ENCODE measurements at places on chromosomes 2 and 18.

- DNase-seq, result no peak
Measured at GRCh38 chr2:10246370-10246769, 56.3 kb upstream of the HPCAL1 start.

GRCh38 chr2:126953483-126953882, 54.8 kb downstream of the TEX51 start:
- DNase-seq, result no peak

- DNase-seq, result no peak
Measured at GRCh38 chr18:58226429-58226828, 182.4 kb downstream of the NEDD4L start.

- DNase-seq, result peak; percentile 47
Measured at GRCh38 chr2:146214394-146214929, 1630.4 kb upstream of the ACVR2A start.

- DNase-seq, result peak; percentile 92
Measured at GRCh38 chr2:205706769-205707381, 24.6 kb downstream of the NRP2 start.

DNA sequence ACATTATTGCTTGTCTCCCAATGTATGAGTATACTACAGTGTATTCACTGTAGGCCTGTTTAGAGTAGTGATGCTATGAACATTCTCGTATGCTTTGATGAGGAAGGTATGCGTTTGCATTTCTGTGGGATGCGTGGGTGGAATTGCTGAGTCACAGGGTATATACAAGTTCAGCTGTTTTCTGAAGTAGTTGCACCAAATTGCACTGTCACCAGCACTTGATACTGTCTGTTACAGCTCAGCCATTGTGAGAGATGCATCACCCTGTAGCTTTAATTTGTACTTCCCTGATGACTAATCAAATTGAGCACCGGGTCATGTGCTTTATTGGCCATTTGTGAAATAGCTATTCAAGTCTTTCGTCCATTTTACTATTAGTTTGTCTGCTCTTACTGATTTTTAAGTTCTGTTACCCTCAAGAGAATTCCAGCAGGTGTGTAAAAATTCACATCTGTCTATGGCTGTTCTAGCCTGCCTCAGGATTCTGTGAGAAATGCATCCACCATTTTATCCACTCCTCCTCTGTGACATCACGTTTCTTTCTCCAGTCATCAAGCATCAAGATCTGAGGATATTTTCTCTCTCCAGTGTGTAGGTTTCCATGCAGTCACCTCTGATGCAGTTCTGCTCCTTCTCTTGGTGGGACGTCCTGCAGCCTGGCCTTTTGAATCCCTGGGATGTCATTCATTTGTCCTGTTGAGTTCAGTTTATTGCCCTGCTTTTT, 72.5 kb downstream of the DGKD start:
- peak; percentile 31 for DNase-seq

- DNase-seq, result no peak
Measured at GRCh38 chr18:55369346-55369745, 218.6 kb downstream of the TCF4 start.

DNA sequence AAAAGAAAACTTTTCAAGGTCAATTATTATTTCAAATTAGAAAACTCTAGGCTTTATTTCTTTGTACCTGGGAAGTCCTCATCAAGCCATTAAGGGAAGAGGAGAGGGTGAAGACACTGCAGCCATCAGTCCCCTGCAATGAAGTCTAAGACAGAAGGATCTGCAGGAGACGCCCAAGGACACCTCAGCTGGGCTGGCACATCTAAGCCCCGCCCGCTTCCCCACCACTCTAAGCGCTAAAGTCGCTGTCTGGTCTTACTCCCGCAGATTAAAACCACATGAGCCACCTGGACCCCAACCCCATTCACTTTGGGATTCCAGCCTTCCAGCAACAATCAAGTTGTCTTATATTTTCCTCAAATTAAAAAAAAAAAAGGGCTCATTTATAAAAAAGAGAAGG, 104.4 kb downstream of the AFF3 start:
- DNase-seq, result no peak

DNA sequence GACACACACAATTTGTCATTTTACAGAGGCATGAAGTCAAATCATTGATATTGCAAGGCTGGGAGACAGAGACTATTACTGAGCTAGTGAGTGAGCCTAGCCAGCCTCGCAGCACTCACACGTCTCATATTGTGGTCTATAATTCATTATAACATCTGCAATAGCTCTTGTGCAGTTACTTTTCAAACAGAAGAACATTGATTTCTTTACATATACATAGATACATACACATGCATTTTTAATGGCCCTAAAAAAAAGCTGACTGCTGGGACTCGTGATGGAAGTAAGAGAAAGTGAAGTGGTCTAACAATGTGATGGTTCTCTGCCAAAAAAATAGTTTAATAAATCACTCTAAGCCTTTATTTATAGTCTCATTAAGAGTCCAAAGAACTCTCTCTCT, 56.8 kb downstream of the KIAA2012 start:
- DNase-seq, result no peak

DNA sequence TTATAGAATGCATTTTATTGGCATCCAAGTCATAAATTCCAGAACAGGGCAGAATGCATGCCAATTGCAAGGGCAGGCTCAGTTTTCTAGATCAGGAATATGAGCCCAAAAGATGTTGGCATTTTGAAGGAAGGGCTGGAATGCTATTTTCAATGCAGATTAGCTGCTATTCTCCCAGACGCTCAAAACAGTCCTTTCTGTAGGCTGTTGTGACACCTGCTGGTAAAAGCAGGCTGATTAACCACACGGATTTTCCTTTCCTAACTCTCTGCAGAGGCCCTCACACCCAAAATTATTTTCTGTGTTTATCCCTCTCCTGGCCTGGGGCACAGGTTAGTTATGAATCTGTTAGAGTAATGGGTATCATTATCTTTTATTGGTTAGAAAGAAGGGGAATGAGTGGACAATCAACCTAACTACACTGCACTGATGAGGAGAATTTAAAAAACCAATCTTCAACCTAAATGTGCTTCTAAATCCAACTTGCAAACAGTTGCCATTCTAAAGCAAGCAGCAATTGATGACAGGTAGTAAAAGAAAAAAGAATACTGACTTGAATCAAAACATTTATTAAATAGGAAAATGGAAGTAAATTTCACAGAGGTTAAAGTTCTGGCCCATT, 94.0 kb downstream of the PLA2R1 start:
- DNase-seq, result no peak

DNA sequence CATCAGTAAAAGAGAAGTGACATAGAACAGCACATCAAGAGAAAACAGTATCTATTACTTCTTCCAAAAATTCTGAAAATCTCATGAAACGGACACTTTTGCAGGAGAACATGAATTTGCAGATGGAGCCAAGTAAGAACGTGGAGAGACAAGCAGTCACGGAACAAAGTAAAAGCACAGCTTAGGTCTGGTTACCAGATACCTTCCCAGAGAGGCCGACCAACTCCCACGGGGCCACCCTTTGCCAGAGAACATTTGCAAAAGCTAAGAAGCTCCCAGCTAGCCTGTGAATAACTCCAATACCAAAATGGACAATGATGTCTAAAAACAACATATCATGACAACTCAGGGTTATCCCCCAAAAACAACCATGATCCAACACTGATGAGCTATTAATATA, 38.9 kb downstream of the THAP4 start:
- DNase-seq, result no peak

DNA sequence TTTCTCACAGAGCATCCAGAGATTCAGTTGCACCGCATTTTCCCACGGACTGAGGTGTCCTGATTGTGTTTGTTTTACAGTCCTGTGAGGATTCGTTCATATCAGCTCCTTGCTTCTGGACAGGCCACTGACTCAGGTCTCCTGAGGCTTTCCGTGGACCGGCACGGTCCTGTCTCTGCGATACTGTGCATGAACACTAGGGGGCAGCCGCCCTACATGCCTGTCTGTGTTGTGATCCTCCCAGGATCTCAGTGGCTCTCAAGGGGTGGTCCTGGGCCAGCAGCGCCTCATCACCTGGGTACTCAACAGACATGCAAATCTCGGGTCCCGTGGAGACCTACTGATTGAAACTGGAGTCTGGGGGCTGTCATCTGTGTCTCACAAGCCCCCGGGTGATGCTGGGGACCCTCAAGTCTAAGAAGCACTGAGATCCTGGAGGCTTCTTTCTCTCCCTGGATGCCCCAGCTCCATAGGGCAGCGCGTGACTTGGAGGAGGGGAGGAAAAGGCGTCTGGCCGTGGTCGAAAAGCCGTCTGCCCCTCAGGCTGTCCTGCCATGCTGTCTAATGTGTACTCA, 28.9 kb downstream of the IL1R2 start:
- DNase-seq, result peak; percentile 85

GRCh38 chr2:155209696-155210450, 511.4 kb downstream of the KCNJ3 start:
- DNase-seq, result no peak

- no peak for DNase-seq
Measured at GRCh38 chr2:158153270-158154015, 51.8 kb downstream of the UPP2 start.

GRCh38 chr2:105573910-105574655, 170.6 kb upstream of the NCK2 start:
- DNase-seq, result no peak

DNA sequence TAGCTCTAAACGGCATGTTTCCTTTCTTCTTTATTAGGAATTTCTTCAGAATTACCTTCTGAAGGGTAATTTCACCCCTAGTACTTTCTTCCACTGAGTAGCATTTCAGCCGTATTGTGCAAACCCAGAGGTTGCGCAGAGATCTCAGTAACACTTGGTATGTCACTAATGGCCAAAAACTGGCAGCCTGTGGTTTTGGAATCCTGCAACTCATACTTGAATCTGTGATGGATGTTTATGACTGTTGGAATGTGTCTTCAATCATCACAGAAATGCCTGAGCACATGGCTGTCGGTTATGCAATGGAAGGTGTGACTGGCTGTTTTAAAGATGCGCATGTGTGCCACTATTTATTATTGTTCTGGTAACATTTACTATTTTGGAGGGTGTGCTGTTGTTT, 100.0 kb downstream of the COLEC12 start:
- no peak for DNase-seq

DNA sequence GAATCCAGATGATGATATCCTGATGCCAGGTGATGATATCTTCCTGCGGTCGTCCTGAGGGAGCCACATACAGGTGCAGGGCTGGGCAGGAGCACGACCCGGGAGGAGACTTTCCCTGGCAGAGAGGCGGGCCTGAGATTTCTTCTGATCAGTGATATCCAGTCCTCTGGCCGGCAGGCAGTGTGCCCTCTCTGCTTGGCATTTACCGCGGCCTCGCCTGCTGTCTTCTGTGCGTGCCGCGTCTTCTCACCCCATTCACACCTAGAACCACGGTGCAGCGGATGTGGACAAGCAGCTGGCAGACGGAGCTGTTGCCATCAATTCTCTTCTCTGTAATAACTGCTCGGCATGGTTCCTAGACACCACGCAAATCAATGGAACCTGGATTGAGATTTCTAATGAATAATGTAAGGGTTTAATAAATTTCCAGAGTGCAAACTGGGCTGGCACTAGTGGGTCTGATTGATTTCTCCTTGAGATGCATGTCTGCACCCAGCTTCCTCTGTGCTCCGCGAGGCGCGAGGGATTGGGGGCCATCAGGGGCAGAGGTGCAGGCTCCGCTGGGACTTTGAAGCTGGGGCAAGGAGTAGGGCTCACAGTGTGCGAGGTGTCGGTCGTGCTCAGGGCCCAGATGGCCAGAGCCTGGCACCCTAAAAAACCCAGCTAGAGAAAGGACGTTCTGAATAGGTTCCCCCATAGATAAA, 208.9 kb upstream of the HDAC4 start:
- DNase-seq, result no peak

DNA sequence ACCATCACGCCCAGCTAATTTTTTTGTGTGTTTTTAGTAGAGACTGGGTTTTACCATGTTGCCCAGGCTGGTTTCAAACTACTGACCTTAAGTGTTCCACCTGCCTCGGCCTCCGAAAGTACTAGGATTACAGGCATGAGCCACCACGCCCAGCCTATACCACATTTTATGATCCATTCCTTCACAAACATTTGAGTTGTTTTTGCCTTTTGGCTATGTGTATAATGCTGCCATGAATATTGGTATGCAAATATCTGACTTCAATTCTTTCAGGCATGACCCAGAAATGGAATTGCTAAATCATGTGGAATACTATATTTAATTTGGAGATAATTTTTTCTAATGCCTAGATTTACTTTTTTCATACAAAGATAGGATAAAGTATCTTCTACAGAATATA, 68.6 kb downstream of the TTC27 start:
- DNase-seq, result no peak

- no peak for DNase-seq
Measured at GRCh38 chr2:30705711-30706533, 101.3 kb downstream of the CAPN13 start.

GRCh38 chr18:55763298-55763697, 175.3 kb upstream of the TCF4 start:
- peak; percentile 69 for DNase-seq

DNA sequence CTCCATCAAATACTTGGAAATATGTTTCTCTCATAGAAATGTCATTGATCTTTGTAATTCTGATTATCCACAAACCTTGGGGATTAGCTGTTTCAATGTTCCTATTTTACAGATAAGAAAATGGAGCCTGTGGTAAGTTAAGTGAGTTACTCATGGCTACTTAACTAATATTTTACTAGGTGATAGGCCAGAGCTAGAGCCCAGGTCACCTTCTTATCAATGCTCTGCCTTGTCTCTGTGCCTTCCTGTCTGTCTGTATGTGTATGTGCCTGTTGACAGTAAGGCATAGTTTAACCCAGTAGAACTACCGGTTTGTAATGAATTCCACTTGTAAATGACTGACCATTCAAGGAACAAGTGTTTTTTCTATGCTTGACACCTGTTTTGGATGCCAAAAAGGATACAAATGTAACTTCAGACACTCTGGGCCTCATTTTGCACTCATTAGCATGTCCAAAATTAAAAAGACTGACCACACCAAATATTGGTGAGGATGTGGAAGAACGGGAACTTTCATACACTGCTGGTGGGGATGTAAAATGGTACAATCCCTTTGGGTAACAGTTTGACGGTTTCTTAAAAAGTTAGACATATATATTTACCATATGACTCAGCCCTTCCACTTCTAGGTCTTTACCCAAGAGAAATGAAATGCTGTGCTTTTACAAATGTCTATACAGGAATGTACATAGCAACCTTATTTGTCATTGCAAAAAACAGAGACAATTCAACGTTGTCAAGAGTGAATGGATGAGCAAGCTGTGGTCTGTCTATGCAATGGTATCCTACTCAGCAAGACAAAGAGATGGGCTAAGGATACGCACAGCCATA, 19.6 kb upstream of the IL1A start:
- DNase-seq, result no peak

GRCh38 chr2:224183086-224183485, 144.0 kb upstream of the SERPINE2 start:
- no peak for DNase-seq

GRCh38 chr2:58730764-58731487, 489.8 kb upstream of the FANCL start:
- DNase-seq, result no peak

GRCh38 chr2:127084611-127085316, 22.2 kb downstream of the BIN1 start:
- no peak for DNase-seq

GRCh38 chr18:59222341-59222740, 2.4 kb downstream of the GRP start:
- no peak for DNase-seq

- DNase-seq, result no peak
Measured at GRCh38 chr18:59505356-59505755, 146.3 kb upstream of the LMAN1 start.
